ENCODE measurements at places on chromosomes 2 and 18.

DNA sequence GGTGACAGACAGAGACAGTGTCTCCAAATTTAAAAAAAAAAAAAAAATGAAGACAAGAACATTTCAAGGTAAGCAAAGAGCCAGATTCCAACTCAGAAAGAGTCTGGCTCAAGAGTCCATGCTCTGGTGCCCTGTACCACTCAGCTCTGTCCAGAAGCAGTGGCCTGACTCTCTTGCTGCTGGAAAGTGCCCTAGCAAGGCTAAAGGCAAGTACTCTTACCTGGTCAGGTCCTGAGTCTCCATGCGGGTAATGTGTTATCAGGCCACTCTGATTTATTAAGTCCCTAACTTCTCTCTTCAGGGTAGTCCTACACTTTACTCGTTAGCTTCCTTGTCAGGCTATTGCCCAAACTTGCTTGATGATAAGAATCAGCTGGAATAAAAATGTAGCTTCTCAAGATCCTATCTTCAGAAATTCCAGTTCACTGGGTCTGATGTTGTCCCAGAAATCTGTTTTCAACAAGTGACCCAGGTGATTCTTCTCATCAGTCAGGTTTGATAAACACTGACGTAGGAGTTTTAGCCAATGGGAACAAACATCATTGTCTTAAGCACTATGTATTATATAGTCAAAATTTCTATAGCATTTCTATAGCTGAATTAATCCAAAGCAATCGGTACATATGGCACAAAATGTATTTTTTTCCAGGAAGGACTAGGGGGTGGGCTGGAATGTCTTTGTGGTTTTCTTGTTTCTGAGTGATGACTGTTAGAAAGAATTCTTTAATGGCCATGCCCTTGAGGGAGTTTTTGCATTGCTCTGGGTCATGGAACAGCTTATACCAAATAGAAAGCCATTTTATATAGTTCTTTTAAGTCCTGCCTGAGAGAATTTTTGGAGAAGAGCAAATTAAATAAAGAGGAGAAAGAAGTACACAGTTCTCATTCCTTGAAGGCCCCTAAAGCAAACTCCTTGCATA, 139.9 kb upstream of the DNMT3A start:
- DNase-seq: no peak

- DNase-seq: no peak
Measured at GRCh38 chr2:32788114-32788513, 158.6 kb upstream of the LTBP1 start.

GRCh38 chr2:47065771-47066380, 89.2 kb downstream of the STPG4 start:
- no peak for DNase-seq

DNA sequence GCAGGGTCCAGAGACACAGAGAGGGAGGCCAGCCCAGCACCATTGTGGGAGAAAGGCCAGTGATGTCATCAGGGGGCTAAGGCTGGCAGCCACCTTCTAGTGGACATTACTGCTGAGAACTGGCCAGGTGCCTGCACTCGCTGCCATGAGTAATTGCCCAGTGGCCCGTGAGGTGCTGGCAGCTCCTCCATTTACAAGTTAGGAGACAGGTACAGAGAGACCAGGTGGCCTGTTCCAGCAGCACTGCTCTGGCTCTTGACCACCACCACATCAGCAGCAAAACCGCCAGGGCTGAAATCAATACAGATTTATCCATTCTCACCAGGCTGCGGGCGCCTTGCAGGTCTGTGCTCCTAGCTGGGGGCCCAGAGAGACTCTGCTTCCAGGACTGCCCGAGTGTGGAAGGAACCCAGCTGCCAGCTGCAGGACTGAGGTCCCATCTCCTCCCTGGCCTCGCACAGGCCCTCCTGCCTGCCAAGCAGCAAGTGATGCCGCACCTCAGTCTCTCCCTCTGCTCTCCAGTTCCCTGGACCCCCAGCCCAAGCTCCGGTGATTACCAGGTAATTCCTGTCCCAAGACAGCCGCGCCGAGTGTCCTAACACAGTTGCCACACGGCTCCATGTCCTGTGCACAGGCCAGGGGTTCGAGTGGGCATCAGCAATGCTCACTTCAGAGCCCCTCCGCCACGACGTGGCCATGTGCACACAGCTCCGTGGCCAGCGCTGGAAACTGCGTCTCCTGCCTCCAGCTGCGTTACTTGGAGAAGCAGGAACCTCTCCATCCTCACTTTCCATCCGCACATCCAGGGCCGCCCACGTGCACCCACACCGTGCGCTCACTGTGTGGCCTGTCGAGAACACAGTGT, 101.0 kb upstream of the CTDP1 start:
- no peak for DNase-seq

- DNase-seq: no peak
Measured at GRCh38 chr2:75309596-75310463, 110.5 kb upstream of the TACR1 start.

GRCh38 chr2:151860613-151861146, 32.5 kb upstream of the ARL5A start:
- no peak for DNase-seq

GRCh38 chr2:27932396-27932795, 41.9 kb downstream of the BABAM2 start:
- DNase-seq: no peak

DNA sequence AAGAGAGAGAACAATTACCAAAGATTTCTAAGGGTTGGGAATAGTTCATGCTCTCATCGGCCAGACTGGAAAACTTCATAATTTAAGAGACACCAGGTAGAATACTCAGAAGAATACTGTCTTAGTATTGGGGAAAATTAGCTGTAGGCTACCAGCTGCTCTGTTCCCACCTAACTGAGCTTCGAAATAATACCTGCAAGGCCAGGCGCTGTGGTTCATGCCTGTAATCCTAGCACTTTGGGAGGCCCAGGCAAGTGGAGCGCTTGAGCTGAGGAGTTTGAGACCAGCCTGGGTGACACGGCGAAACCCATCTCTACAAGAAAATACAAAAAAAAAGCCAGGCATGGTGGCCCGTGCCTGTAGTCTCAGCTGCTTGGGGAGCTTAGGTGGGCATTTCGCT, 35.8 kb downstream of the MAP4K3 start:
- no peak for DNase-seq

DNA sequence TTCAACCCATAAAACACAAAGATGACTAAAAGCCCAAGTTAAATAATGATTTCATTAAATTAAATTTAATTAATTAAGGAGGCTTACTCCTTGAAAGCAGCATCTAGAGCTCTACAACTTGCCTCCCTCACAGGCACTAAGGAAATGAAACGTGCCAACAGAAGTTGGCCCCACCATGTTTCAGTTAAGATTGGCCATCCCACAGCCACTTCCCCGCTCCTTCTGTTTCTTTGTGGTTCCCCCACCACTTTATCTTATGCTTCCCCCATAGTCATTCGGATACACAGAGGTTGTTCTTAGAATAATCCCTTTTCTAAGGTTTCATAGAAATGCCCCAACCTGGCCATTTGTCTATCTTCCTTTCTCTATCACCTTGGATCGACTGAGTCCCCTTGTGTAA, 101.6 kb upstream of the RIOK3 start:
- DNase-seq: no peak

- no peak for DNase-seq
Measured at GRCh38 chr2:37566517-37566981, 104.9 kb downstream of the CDC42EP3 start.

- DNase-seq: no peak
Measured at GRCh38 chr2:218983934-218984238, 1.1 kb downstream of the FEV start.

DNA sequence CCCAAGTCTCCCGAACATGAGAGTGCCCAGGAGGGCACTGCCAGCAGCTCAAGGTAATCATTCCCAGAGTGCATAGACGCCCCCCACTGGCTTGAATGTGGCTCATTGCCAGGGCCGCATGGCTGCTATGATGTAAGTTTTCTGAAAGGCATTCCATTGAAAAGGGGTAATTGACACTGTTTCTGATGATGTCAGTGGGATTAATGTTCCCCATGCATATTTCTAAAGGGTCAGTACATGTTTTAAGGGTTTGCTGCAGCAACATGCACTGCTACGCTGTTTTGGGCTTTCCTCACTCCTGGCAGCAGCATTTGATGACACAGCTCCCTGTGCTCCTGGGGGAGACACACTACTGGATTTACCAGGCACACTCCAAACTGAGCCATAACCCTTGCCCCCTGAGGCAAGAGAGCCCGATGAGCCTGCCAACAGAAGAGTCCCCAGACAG, 36.7 kb downstream of the KIAA2012 start:
- DNase-seq: no peak

DNA sequence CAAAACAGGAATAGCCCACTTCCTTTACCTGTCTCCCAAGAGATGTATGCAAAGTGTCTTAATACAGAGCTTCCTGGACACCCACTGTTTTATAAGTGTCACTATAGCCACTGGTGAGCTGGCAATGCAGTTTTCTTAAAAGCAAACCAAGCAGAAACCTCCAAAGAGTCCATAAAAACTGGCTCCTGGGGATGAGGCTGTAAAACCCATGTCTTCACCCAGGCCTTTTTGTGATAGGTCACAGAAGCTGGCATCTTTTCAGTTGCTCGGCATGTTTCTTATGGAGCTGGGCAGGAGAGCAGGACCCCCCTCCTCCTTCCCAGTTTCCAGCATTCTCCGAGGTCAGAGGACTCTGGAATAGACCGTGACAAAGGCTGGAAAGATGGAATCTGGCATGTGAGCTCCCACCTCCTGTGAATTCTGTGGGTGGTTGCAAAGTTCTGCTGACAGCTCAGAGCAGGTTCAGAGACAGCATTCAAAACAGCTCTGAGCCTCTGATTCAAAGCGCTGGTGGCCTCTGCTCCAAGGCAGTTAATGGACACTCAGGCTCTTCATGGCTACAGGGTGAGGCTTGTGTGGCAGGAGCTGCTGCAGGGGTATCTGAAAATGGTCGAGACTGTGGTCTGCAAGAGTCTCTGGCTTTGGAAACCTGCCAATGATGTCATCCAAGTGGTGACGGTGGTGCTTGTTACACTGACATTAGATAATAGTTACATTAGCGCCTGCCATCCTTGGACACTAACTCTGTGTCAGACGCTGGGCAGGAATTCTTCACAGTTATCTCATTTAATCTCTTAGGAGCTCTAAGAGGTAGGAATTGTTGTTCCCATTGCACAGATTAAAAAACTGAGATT, 283.4 kb downstream of the CLIP4 start:
- DNase-seq: no peak

DNA sequence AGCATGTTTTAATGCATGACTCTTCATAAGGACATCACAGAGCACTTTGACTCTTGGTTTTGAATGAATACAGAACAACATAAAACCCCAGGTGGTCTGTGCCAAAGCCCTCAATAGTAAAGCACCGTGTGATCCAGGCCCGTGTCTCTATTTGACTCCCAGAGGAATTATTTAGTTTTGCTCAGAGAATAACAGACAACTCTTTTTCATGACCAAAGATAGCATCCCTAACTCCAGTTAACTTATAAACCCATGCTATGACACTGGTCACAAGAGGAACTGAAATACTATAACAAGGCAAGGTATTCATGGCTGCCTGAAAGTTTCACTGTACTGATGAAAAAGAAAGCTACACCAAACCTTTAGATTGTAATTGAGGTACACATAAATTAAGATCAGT, 128.4 kb downstream of the IKZF2 start:
- DNase-seq: no peak

DNA sequence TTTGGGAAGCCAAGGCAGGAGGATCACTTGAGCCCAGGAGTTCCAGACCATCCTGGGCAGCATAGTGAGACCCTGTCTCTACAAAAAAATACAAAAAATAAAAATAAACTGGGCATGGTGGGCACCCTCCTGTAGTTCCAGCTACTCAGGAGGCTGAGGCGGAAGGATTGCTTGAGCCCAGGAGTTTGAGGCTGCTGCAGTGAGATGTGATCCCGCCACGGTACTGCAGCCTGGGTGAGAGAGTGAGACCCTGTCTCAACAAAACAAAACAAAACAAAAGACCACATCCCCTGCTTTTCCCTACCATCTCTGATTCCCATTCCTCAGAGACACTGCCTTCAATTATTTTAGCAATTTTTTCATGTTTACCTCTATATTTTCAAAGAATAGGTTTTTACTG, 3.9 kb upstream of the RNF103 start:
- DNase-seq: no peak
